ENCODE measurements at places on chromosomes 1 and 21.

DNA sequence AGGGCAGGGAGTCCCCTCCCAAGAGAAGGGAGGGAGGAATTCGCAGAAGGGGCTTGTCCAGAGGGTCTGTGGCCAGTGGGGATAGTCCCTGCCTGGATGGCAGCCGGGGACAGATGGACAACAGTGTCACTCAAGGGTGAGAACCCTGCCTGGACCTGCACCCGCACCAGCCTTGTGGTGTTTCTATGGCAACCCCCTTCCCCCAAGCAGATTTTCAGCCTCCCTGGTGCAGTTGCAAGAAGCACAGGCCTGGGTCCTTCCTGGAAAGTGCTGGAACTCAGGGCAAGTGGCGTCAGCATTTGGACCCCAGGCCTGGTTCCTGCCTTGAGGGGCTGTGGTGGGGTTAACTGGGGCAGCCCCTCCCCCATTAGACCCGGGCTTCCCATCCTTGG is 83.8 kb upstream of the ACTL8 start:
- no peak for DNase-seq

DNA sequence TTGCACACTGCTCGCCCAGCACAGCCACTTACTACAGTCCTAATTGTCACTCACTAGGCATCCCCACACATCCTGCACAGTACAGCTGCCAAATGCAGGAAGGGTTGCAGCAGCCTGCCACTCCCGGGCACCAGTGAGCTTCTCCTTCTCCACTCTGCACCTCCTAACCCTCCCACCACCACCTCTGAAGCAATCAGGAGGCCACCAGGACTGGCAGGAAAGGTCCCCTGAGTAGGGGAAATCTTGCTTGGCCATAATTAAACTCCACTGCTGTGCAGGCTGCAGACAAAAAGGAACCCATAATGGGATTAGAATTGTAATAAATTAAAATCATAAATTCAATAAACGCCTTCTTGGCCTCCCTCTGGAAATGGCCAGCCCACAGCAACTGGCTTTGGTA is 31.8 kb downstream of the FBXO2 start:
- DNase-seq, result no peak

DNA sequence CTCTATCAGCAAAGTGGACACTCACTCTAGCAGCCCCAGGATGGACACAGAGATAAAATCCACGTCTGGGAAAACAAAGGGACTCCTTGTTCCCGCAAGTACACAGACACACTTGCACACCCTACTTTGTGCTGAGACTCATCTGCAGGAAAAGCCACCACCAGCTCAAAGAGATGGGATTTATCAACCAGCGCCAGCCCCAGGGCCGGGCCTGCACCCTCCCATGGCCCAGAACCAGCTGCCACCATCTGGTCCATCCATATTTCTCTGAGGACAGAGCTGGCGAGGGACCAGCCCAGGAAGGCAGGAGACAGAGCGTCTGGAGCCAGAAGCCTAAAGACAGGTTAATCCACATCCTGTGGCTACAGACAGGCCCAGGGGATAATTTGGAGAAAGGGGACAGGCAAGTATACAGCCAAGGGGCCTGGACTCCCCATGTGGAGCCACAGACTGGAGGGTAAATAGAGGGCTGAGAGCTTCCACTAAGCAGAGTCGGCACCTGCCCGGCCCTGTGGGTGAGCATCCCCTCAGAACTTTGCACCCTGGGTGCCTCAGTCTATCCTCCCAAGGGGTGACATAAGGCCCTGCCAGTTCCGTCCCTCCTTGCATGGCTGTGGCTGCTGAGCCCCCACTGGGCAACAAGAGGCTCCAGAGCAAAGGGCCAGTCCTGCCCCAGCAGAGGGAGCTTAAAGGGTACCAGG is 233.9 kb downstream of the PTPRU start:
- DNase-seq, result no peak

DNA sequence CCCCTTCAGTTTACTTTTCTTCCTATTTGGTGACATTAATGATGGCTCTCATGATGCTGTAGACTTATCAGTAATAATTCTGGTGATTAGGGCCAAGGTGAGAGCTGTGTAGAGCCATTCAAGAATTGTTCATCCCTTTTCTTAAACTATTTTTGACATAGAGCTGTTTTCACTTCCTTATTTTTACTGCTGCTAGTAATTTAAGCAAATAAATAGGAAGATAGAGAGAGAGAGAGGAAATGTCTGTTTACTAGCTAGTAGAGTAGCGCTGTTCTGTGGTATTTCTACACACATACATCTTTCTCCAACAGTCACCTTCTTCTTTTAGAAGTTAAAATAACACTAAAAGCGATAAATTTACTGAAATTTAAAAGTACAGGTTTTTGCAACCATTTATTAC is 678.0 kb upstream of the ZP4 start:
- peak; percentile 3 for DNase-seq

DNA sequence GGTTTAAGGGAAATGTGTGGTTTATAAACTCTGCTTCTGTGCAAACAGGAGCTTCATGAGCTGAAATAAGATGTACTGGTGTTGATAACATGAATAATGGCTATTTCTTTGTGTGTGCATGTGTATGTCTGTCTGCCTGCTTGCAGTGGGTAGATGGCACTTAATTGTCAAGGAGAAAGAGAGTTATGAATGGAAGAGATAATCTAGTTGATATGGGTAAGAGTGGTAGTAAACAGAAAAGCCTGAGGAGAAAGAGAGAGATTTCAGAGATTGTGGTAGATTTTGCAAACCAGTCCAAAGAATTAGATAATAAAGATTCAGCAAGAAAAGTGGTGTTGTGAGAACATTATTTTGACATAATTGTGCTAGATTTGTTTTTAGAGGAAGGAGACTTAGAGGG is 7.7 kb downstream of the SUCO start:
- no peak for DNase-seq

DNA sequence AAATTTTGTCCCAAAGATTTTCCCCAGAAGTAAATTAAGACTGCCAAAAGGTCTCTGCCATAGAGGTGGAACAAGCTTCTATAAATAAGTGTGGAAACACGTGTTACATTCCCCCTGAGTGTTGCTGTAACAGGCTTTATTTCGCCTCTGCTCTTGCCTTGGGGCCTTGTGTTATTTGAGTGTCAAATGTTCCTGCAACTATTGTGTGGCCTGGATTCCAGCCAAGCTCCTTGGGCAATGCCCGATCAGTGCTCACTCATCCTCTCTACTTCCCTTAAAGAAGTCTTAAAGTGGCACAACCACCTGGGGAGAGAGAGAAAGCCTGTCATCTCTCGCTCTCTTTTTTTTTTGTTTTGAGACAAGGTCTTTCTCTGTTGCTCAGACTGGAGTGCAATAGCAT is 156.7 kb downstream of the NR5A2 start:
- DNase-seq, result peak; percentile 8

- no peak for DNase-seq
Observed at GRCh38 chr1:153933430-153933829, 10.7 kb upstream of the GATAD2B start.
